Osteoblast (primary cell): ENCODE measurements at places on chromosomes 12 and 14. TPM values are rescaled to one million over a fixed set of nuclear protein-coding genes. Genes with fewer than 3 reads are reported as not detected.

GRCh38 chr14:50961605-50962221, 17.4 kb upstream of the PYGL start:
- DNase-seq = peak; percentile 87

DNA sequence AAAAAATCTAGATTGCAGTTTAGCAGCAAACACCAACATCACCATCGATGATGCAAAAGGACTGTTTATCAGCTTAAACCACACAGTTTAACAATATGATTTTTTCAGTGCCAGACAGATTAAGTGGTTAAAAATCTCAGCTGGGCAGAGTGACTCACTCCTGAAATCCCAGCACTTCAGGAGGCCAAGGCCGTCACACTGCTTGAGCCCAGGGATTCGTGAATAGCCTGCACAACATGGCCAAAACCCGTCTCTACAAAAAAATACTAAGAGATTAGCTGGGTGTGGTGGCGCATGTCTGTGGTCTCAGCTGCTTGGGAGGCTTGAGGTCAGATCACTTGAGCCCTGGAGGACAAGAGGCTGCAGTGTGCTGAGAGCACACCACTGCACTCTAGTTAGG, 8.9 kb downstream of the RSRC2 start:
- DNase-seq = no peak

GRCh38 chr14:73613419-73613963, 1.2 kb downstream of the ACOT6 start:
- peak; percentile 52 for DNase-seq

- peak; percentile 73 for DNase-seq
Observed at GRCh38 chr12:127726671-127727315, 540.2 kb upstream of the TMEM132C start.

Gene CSRNP2
- 27.4 and 30.0 TPM in 2 replicates for total RNA-seq

DNA sequence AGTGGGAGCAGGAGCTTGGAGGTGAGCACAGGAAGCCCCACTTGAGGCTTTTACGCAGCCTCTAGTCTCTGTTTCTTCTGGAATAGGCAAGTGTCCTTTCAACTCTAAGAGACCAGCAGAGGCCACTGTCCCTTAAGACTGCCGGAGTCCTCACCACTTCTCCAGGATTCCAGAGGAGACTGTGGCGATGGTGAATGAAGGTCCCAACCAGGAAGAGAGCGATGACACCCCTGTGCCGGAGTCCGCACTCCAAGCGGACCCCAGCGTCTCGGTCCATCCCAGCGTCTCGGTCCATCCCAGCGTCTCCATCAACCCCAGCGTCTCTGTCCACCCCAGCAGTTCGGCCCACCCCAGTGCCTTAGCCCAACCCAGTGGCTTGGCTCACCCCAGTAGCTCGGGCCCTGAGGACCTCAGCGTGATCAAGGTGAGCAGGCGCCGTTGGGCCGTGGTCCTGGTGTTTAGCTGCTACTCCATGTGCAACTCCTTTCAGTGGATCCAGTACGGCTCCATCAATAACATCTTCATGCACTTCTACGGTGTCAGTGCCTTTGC, 442 bp downstream of the FLVCR2 start:
- DNase-seq = peak; percentile 79

- DNase-seq = peak; percentile 75
Observed at GRCh38 chr12:12807970-12808702, 5.0 kb upstream of the DDX47 start.

Gene IL31
- total RNA-seq = not detected in 2 replicates

DNA sequence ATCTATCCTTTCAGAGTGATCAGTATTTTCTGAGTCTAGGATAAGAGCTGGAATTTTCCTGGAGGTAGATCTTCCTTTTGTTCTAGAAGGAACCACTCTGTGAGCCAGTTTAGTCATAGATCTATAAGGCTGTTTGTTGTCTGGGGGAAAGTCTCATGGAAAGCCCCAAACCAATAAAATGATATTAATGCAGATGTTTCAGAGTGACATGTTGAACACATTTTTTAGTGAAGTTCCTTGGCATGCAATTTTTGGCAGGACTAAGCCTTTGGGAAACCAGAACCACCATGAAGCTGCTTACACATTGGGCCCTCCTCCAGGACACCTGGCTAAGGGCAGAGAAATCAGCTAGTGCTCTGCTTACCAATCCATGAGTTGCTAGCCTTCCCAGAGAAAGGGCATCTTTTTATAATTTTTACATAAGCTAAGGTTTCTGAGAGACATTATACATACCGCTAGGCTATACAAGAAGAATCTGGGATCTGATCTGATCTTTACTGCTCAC, 101.5 kb upstream of the PCED1B start:
- DNase-seq = no peak

Gene RD3L
- not detected in 2 replicates for total RNA-seq

GRCh38 chr12:18239526-18239925, 21.8 kb upstream of the PIK3C2G start:
- no peak for DNase-seq

- no peak for DNase-seq
Observed at GRCh38 chr14:100416081-100416680, 93.0 kb downstream of the SLC25A47 start.

Gene GPX2
- not detected in 2 replicates for total RNA-seq

DNA sequence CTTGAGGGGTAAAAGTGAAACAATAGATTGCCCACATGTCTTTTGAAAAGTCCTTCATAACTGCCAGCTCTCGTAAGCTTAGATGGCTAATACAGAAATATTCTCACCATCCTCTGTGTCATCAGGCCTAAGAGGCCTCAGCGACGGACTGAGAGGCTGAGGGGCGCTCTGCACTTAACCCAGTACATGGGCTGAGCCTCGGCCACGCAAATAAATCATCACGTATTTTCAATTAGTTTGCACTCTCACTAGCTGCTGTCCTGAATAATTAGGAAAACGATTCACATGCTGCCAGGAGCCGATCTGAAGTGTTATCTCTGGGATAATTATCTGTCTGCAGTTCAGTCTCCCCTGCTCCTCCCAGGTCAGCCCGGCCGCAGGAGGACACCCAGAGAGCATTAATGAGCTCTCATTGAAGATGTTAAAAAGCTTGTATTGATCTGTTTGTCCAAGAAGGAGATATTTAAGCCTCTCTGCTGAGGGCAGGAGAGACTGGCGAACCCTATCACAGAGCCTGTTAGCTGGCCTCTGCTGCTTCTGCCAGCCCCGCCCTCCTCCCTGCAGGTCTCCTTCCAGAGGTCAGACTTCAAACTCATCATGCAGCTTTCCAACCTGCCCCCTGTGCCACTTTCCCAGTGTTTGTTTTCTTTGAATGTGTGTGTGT, 1051.3 kb downstream of the VRK1 start:
- no peak for DNase-seq

Gene NOP9
- total RNA-seq = 17.4 and 21.0 TPM in 2 replicates

DNA sequence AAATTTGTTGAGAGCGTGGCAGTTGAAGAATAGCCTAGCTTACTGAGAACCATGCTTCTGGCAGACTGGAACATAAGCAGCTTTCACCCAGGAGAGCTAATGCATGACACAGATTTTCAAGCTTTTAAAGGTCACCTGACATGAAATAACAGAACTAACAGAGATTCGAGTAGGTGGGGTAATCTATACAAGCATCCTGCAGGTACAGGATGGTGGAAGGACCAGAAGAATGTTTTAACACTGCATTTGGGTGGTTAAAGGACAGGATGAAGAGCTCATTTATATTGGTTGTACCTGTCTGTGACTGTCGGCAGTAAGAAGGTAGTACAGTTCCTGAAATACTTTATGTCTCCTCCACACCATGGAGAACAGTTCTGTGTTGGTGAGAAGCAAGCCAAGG, 8.9 kb downstream of the PELI2 start:
- DNase-seq = no peak

Gene IAPP
- total RNA-seq = not detected in 2 replicates

DNA sequence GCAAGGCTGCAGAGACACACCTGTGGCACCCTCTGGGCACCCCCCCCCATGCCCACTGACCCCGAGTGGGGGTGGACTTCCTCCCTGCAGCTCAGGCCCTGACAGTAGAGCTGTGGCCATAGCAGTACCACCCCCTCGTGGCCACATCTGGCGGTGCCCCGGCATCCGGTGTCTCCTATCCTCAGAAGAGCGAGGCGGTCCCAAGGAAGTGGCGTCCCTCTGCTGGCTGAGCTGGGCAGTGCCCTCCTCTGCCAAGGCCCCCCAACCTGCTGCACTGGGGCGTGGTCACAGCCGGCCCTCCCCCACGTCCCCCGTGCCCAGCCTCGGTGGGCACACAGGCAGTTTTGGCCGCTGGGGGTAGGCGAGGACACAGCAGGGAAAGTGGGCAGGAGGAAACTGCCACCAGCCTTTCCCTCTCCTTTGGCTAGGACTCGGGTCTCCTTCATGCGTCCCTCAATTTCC, 6.0 kb upstream of the SLC6A12 start:
- peak; percentile 95 for DNase-seq

Gene ARHGEF40
- 33.3 and 35.4 TPM in 2 replicates for total RNA-seq

DNA sequence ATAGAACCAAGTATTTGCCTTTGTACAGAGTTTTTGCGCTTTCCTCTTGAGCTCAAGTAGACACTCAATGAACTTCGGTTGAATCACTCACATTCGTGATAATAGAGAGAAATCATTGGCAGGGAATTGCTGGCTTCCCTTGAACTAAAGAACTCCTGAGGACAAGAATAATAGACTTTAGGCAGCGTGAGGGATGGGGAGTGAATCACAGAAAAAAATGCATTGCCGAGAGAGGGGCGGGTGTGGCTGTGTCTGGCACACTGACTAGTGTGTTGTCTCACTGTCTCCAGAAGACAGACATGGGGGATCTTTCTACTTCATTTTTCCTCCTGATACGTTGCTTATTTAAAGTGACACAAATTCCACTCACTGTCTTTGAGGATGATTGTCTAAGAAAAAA, 805.2 kb downstream of the BCL11B start:
- no peak for DNase-seq

Gene EID3
- total RNA-seq = 14.4 and 19.2 TPM in 2 replicates

GRCh38 chr12:93167841-93168492, 209.8 kb upstream of the NUDT4 start:
- no peak for DNase-seq

Gene HOXC4
- 3.3 and 4.1 TPM in 2 replicates for total RNA-seq

Gene TOMM20L
- not detected in 2 replicates for total RNA-seq

Gene KRT82
- total RNA-seq = not detected in 2 replicates

DNA sequence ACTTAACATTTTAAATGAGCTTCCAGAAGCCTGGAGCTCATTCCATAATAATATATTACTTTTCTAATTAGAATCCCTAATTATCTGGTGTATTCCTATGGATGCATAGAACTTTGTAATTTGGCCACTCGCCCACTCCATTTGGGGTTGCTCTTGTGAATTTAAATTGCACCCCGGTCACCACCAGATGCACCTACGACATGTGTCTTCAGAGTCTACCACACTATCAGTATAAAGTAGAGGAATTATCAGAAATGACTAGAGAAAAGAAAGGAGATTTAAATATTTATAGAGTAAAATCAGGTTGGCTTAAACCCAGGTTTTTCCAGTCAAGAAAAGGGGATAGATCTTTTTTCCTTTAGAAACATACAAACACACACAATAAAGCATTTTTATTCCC, 145.8 kb upstream of the DCN start:
- DNase-seq = no peak

DNA sequence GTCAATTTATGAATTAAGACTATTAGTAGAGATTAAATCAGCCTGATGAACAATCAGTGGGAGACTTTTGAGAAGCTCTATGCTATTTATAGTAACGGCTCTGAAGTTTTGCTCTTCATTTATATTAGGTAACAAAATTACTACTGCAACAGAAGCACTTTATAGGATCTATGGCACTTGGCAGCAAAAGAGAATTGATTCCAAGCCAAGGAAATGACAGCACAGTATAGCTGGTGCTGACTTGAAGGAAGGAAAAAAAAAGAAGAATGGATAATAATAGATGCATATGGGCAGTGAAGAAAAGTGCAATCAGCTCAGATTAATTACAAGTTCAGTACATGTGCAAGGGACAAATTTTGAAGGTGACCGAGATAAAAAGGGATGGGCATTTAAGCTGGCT, 228.2 kb upstream of the PPFIA2 start:
- no peak for DNase-seq

GRCh38 chr12:65946821-65947220, 122.5 kb downstream of the HMGA2 start:
- DNase-seq = no peak

Gene KRT2
- not detected in 2 replicates for total RNA-seq

- no peak for DNase-seq
Observed at GRCh38 chr12:16096273-16096849, 181.1 kb downstream of the SLC15A5 start.

DNA sequence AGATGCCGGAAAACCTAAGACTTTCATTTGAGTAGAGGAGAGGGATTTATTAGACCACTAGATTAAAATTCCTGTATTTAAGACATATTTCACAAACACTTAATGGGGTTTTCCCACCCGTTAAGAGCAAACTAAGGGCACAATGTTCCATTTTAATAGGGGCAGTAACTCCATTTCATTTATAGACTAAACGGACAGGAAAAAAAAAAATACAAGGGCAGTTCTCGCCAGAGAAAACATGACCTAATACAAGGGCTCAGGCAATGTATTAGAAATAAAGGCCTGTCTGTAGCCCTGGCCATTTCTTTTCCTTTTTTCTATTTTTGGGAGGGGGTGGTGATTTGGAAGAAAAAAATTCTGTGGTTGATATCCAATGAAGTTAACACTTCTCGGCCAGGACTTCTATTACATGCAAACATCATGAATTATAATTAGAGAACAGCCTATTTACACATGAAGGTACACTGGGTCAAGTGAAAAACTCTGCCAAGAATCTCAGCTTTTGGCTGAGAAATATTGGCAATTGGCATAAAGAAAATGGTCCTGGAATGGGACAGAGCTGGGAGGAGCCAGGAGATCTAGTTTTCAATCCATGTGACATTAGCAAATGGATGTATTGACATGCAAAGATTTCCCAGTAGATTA, 641.1 kb upstream of the TBX3 start:
- DNase-seq = no peak

- DNase-seq = no peak
Observed at GRCh38 chr14:26213846-26214575, 383.8 kb downstream of the NOVA1 start.

Gene NAV3
- total RNA-seq = 84.7 and 107 TPM in 2 replicates

DNA sequence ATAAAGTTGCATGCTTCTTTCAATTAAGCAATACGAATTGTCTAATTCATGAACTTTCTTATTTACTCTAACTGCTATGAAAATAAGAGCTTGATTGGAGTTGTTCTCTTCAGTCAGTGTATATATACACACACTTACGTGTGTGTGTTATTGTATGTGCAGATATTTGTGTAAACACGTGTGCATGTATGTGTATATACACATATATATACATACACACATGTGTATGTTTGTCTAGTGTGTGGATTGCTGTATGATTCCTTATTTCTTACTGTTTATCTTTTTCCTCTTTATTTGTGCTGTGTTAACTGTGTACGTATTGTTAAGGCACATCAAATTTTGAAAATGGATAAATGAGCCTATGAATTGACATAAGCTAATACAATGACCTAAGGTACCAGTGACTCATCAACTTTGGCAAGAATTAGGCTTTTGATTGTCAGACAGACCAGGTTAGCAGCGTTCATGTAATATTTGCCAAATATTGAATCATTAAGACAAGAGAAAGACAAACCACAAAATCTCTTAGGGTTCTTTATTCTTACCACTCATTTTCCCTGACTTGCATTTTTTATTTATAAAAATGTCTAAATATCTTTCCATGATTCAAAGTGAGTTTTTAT, 423.9 kb downstream of the SOX5 start:
- DNase-seq = no peak

Gene CCDC175
- not detected in 2 replicates for total RNA-seq
